Stimulated activated CD8-positive, alpha-beta memory T cell treated with anti-CD3 and anti-CD28 coated beads, Interleukin-15, amount 100 ng/mL, for 1 hour (primary cell): ENCODE measurements at places on chromosomes 1 and 21.

DNA sequence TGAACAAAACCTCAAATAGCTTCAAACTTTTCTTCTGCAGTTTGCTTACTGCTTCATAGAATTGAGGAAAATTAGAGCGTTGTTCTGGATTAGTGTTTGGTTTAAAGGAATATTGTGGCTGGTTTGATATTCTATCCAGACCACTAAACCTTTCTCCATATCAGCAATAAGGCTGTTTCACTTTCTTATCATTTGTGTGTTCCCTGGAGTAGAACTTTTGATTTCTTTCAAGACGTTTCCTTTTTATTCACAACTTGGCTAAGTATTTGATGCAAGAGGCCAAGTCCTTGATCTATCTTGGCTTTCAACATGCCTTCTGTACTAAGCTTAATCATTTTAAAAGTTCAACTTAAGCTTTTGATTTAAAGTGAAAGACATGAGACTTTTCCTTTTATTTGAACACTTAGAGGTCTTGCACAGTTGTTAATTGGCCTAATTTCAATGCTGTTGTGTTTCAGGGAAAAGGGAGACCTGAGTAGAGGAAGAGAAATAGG lies 359.1 kb downstream of the S1PR1 start:
- no peak for DNase-seq

DNA sequence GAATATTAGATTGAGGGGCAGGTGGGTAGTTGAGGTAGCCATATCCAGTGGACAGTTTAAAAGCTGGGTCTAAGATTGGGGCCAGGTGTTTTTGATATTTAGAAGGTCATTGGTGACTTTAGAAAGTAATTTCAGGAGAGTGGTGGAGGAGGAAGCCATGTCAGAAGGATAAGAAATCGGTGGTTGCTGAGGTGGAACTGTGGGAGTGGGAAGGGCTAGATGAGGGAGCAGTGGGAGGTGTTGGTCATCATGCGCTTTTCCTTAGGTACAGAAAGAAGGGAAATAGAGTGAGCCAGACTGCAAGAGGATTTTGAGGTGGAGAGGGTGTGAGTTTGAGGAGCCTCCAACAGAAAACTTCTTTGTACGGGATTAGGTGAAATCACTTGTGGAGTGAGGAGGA lies 7.2 kb downstream of the MTR start:
- DNase-seq = no peak

DNA sequence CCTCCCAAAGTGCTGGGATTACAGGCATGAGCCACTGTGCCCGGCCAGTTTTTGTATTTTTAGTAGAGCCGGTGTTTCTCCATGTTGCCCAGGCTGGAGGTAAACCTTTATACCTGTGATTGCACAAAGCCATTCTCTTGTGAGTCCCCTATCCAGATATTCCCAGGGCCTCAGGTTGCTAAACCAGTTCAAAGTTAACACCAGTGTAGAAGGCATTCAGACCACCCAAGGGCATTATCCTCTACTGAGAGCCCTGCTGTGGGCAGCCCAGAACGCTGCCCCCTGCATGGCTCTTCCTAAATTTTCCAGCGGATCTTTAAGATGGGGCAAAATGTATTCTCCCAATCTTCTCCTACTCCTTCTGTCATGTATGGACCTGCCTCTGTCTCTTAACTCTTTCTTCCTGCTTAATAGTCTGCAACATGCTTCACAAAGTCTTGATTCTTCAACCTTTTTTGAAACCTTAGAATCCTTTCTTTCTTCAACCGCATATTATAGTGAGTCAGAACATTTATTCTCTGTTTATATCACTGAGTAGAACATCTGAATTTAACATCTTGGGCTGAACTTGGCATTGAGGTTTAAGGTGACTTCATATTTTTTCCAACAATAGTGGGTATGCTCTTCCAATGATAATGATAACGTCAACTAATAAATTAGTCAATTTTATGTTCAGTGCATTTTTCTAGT lies 36.0 kb downstream of the UBE4B start:
- no peak for DNase-seq

DNA sequence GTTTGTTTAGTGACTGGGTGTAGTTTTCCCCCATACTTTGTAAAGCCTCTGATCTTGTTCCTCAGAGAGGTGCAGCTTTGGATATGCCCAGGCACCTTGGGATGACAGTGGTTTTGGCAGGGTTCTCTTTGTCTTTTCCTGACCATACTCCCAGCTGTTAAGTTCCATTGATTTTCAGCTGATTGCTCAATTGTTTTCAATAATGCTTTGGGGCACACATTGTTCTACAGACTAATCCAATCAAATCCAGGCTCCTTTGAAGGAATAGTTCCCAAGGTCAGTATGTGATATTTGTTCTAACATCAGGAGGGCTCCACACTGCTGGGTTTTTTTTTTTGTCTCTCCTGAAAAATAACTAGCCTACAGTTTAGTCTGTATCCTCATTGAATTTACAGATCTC lies 24.8 kb downstream of the PPP2R5A start:
- no peak for DNase-seq

- no peak for DNase-seq
Measured at GRCh38 chr1:178115260-178115659, 21.4 kb downstream of the RASAL2 start.

DNA sequence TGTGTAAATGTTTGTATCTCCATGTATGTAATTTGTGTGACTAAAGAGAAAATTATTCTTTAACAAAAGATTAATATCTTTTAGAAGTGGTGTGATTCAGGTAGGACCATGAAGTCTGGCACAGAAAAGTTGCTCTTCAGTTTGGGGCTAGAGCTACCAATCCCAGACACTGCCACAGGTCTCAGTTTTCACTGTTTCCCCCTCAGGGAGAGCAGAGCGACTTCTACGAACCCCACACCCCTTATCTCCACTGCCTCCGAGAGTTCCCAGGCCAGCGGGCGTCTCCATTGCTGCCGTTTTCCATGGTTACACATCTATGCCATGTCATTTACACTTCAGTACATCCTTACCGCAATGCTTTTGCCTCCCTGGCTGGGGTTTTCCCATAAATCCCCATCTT lies 93.0 kb upstream of the SMYD2 start:
- DNase-seq = no peak

DNA sequence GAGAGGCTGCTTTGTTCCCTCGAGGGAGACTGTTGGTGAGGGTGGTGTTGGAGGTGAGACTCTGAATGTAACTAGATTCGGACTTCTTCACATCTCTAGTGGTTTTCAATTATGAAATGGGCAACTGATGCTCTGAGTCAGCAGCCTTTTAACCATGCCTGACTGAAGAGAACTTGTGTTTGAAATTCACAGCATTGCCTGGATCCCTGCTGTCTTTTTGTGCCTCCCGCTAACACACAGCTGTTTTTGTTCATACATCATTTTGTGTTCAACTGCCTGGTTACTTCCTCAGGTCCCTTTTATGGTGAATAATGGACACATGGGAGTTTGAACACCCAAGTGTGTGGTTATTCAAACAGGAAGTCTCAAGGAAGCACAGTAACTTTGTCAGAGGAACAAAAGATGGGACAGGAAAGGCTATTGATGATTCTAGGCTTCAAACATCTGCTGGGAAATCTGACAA lies 16.8 kb downstream of the LAMC1 start:
- DNase-seq = no peak

DNA sequence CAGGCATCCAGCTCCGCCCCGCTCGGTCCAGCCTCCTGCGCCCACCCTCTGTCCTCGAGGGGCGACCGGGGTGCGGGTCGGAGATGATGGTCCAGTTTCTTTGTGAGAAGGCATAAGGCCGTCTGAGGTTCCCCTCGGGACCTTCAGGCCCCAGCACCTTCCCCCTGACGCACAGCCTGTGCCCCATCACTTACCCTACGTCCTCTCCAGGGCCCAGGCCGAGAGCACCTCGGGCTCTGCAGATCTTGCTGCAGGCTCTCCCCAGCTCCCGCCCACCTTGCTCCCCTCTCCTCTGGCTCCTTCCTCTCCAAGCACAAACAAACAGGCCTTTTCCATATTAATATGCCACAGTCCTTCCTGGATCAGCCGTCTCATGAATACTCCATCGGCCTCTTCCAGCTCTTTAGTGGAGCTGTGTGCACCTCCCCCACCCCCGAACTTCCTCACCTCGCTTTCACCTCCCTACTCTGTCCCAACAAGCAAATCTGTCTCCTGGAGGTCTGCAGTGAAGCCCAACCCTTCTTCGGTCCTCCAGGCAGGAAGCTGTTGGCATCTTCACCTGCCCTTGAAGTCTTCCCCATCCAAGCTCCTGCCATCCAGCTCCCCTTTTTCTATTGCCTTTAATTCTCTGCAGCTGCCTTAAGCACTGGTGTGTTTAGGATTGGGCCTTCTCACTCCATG lies 448 bp upstream of the COL9A2 start:
- no peak for DNase-seq

DNA sequence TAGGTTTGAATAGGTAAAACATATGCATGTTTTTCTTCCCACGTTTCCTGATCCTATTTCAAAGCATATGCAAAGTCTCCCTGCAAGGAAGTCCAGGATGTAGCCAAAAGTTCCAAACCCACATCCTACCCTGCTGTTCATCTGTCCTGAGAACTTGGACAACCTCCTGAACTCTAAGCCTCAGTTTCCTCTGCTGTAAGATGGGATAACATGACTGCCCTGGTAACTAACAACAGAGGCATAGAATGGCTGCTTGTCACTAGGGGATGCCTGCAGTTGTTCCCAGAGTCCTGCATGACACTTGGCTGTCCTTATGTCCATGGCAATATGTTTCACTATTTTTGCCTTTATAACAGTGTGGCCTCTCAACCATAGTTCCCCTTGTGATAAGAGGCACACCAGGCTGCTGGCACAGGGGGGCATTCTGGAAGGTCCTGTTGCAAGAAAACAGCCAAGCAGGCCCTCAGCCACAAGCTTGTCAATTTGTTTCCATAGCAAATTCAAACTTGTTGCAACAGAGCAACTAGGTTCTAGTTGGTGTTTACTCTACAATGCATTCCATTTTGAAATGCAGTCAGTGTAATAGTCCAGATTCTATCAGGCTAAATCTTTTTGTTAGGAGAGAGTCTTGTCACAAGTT lies 1.5 kb upstream of the HDGF start:
- no peak for DNase-seq

GRCh38 chr1:107124694-107125093 lies 16.1 kb upstream of the NTNG1 start:
- DNase-seq = no peak

- no peak for DNase-seq
Measured at GRCh38 chr1:53293123-53293522, 34.7 kb downstream of the LRP8 start.

DNA sequence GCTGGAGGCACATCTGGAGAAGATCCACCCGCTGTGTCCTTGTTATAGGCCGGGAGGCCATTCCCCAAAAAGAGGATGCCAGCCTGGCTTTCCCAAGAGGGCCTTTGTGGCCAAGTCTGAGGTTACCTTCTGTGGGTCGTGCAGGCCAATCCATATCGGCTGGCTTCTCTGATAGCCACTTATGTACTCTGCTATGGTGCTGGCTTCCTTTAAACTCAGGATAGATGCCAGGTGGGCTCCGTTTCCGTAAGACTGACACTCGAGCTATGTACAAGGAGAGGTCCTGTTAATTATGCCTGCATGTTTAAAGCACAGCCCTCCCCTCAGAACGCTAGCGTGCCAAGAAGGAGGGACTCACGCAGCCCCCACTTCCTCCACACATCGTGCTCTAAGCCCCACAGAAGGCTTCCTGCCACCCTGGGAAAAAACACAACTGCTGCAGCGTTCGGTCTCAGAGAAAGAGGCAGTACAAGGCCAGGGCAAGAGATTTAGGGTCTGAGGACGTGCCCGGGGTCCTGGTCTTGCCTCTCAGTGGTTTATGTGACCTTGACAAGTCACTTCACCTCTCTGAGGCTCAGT lies 11.6 kb downstream of the REG4 start:
- no peak for DNase-seq

GRCh38 chr1:1250786-1251284 lies 4.3 kb upstream of the C1QTNF12 start:
- peak; percentile 31 for DNase-seq

DNA sequence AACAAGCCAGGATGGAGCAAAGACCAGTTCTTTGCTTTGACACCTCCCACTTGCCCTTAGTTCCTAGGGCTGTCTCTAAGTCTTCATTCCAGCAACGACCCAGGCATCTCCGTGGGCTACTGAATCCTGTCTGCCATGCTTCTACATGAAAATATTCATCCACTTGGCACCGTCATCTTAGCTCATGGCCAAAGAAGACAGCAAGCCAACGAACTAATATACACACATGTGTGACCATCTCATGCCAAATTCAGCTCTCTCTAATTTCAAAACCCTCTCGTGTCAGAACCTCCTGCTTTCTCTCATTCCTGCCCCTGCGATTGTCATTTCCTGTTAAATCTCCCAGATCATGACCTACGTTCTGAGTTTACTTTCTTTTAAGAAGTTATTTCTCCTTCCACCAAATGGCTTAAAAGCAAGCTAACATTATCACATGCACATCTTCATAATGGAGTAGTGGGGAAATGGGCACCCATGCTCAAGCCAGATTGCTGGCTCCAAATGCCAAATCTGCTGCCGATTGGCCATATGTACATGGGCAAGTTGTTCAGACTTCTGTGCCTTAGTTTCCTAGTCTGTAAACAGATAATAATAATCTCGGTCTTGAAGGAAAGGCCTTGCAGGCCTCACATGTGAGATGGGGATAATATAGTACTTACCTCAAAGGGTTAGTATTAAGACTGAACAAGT lies 373.4 kb downstream of the USH2A start:
- no peak for DNase-seq

- DNase-seq = no peak
Measured at GRCh38 chr21:37551993-37552355, 185.4 kb downstream of the DYRK1A start.

DNA sequence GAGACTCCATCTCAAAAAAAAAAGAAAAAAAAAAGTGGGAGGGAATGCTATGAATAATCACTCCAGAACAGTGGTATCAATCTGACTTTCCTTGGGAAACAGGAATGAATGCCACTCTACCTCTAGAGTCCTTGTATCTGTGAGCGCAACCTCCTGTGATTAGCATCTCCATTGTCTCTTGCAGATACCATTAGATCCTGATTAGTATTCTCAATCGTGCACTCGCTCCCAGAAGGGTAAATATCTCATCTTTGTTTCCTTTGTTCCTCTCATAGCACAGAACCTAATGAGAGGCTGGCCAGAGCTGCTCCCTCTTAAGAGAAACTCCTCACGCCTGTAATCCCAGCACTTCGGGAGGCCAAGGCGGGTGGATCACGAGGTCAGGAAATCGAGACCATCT lies 184.4 kb upstream of the KCNK2 start:
- DNase-seq = no peak

DNA sequence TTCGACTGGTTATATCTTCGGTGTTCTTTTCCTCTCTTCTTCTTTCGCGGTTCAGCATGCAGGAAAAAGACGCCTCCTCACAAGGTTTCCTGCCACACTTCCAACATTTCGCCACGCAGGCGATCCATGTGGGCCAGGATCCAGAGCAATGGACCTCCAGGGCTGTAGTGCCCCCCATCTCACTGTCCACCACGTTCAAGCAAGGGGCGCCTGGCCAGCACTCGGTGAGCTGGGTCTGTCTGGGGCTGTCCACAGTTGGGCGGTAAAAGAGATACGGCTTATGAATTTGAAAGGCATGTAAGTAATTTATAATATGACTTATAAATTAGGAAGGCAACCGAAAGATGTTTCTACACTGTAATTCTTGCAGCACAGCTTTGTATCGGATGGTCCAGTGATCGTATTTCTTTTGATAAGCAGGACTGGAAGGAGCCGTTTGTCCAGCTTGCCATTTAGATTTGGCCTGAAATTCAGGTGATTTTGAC lies 334 bp downstream of the CTH start:
- DNase-seq = no peak
